NCI-H1105 treated with DMSO at 0.1 percent for 48 hours (cell line): ENCODE measurements at places on chromosomes 2 and 18.

GRCh38 chr2:241558532-241559322, at the start of gene BOK:
Gene BOK (plus strand): TSS chr2:241558745. CDS start chr2:241559484, 739 bp downstream.
- peak; percentile 39 for DNase-seq

DNA sequence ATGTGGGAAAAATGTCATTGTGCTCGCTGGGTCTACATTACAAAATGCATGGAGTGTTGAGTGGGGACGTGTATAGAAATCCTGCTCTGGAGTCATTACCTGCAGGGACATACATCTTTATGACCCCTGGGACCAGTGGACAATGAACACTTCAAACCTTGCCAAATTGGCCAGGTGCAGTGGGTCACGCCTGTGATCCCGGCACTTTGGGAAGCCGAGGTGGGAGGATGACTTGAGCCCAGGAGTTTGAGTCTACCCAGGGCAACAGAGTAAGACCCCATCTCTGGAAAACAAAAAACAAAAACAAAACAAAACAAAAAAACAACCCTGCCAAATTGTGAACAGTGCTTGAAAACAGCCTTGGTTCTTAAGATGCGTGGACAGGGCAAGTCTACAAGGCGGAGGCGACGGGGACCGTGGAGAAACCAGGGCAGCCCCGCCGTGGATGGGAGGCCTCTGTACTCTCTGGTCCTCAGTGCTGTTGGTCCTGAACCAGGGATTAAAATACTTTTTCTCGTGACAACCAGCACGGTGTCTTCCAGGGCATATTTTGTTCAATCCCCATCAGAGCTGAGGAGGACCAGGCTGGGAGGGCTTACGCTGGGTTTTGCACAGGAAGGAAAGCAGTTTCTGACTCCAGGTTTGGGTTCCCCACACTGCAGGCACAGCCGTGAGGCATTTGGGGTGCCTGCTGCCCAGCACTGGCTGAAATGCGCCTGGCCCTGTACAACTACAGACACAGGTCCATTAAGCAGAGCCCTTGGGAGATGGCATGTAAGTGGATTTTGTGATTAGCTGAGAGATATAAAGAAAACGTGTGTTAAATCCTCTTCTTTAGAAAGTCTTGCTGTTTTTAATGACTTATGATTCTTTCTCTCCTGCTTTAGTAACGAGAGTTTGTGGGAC, 13.7 kb downstream of the COLEC11 start:
- DNase-seq: no peak

- DNase-seq: no peak
These were observed 115.9 kb upstream of the TWIST2 start for GRCh38 chr2:238731961-238732360.

GRCh38 chr2:233090879-233091278, 30.7 kb downstream of the INPP5D start:
- no peak for DNase-seq

DNA sequence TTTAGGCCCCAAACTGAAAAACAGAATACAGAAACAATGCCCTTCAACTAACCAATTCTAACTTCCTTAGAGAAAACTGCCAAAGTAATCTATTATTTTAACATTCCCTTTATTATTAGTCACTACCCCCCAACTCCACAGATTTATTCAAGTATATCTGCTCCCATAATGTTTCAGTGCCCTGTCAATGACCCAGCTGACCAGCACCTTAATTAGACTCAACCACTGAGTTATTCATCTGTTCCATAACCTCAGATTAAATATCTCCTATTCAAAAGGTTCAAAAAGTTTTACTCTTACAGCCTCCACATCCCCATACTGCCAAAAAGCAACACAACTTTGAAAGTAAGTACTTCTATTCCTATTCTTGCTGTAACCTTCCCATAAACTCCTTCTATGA, 202.4 kb downstream of the EXOC6B start:
- DNase-seq: no peak

- DNase-seq: no peak
These were observed 75.9 kb downstream of the TXNL1 start for GRCh38 chr18:56562479-56562878.

DNA sequence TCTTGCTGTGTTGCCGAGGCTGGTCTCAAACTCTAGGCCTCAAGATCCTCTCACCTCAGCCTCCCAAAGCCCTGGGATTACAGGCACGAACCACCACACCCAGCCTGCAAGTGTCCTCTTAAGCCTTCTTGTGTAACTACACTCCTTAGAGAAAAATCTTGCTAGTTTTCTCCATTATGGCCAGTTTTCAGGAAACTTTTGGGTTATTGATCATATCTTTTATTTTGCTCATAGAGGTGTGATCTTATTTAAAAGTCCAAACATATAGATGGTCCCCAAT, 2.4 kb downstream of the SOCS6 start:
- DNase-seq: no peak

GRCh38 chr18:56351911-56352500, 286.4 kb downstream of the TXNL1 start:
- no peak for DNase-seq

DNA sequence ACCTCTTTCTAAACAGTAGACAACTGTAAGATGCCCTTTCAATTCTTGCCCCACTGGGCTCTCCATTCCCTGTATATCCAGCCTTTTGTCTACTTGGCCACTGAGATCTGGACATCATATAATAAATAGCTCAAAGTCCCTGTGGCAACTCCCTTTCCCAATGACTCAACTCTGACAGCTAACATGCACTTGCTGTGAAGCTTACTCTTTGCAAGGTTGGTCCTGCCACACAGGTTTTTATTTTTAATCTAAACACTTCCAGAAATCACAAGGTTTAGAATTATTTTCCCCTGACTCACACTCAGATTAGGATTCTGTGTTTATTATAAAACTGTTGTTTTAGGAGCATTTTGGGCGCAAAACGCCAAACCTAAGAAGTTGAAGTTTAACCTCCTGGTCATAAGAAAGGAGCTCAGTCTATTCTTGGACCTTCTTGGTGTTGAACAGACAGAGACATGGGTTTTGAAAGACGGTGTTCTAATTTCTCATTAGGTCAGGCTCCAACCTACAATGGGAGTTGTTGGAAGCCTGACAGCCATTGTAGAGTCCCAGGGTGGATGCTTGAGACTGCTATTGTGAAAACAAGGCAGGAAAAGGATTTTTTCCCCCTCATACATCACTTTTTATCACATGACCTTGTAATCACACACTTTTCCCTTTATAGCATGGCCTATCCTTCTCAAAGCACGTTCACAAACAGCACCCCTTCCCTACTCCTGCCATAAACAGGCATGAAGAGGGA, 124.7 kb upstream of the SERPINE2 start:
- DNase-seq: no peak
